ENCODE measurements at places on chromosomes 1 and 21. TPM values are rescaled to one million over a fixed set of nuclear protein-coding genes. Genes with fewer than 3 reads are reported as not detected.
A peak's percentile ranks its signal among the peaks of the same experiment; 100 is the strongest.

- no peak overlapping the region for H3K27ac ChIP-seq
- no peaks in the 10 kb centered on the region for H3K4me1 ChIP-seq
- no peak overlapping the region for H3K4me3 ChIP-seq
- no peak for DNase-seq
- H3K36me3 ChIP-seq = no peaks in the 10 kb centered on the region
These were observed 73.7 kb upstream of the ZC3H12A start for GRCh38 chr1:37400466-37401225.

DNA sequence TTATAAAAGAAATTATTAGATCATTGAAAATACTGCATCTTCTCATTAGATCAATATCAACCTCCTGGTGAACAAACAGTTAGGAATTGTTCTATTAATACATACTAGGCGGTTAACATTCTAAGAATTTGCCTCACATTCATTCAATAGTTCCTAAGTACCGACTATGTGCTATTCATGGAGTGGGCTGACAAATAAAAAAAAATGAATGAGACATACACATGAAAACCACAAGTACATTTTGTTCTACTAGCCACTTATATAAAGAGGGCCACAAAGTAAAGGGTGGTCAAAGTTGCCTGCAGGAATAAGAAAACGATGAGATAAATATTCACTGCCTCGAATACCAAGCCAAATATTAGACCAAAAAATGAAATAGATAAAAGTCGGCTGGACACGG lies 294.4 kb downstream of the SDCCAG8 start:
- H3K27ac ChIP-seq = no peak overlapping the region
- no peak for DNase-seq
- H3K4me3 ChIP-seq = no peak overlapping the region
- no peaks in the 10 kb centered on the region for H3K27me3 ChIP-seq

DNA sequence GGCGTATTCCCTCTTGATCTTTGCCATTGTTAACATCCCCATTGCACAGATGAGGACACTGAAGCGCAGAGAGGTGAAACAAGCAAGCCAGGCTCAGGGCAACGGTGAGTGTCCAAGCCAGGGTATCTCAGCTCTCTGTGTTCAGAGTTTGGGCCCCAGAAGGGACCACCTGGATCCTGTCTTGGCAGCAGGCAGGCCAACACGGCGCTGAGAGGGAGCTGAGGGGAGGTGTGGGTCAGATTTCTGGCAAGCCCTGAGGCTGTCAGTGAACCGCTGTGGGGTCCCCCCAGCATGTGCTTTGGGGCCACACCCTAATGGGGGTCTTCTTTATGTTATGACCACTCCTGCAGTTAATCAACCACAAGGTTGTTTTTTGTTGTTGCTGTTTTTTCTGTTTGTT lies 23.1 kb downstream of the NEK2 start:
- H3K27ac ChIP-seq = no peak overlapping the region
- no peak for DNase-seq
- H3K36me3 ChIP-seq = no peaks in the 10 kb centered on the region

The KRTAP11-1 gene
- total RNA-seq = not detected

The WNT2B gene
- total RNA-seq = 3.2 TPM

The CRB1 gene
- 1.0 TPM for total RNA-seq

DNA sequence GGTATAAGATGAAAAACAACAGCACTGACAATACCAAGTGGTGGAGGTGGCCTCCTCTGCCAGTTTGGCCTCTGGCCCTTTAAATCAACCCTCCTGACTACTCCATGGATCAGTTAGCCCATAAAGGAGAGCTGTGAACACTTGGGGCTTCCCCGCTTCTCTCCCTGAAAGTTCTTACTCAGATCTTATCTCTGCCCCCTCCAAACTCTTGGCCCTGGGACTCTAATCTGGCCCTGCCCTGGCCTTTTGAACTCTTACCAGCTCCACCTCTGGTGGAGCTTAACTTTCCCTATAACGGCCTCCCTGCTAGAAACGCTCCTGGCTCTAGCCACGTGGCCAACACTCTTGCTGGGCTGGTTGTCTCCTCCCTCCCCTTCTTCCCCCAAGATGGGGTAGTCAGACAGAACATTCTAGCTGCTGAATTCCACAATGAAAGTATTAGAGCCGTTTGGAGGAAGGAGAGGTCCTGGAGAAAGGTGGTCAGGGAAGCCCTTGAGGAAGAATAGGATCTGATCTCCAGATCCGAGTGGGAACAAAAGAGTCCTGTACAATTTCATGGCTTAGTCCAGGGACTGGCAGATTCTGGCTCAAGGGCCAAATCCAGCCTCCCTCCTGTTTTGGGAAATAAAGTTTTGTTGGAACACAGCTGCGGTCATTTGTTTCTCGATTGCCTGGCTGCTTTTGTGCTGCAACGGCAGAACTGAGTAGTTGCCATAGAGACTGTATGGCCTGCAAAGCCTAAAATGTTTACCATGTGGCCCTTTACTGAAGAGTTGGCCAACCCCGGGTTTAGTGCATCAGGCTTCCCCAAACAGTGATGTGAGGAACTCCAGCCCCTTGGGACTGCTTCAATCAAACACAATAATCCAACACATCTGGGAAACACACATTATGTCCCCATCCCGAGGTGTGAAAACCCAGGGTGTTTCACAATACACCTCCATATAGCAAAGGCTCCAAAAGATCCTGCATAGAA lies 9.5 kb upstream of the PIGR start:
- no peak for DNase-seq
- no peaks in the 10 kb centered on the region for H3K36me3 ChIP-seq
- H3K27me3 ChIP-seq = no peaks in the 10 kb centered on the region
- H3K27ac ChIP-seq = no peak overlapping the region
- no peak overlapping the region for H3K4me3 ChIP-seq
- no peaks in the 10 kb centered on the region for H3K4me1 ChIP-seq

- H3K27me3 ChIP-seq = no peaks in the 10 kb centered on the region
- H3K4me1 ChIP-seq = no peaks in the 10 kb centered on the region
- H3K4me3 ChIP-seq = no peak overlapping the region
- H3K27ac ChIP-seq = no peak overlapping the region
These were observed 214.5 kb upstream of the UBE2U start for GRCh38 chr1:63988941-63989340.

- no peak overlapping the region for H3K27ac ChIP-seq
- H3K4me1 ChIP-seq = no peaks in the 10 kb centered on the region
- no peak for DNase-seq
- H3K36me3 ChIP-seq = no peaks in the 10 kb centered on the region
These were observed 11.6 kb upstream of the POFUT2 start for GRCh38 chr21:45299026-45299863.

The SSU72 gene
- 203 TPM for total RNA-seq

The MAGOH gene
- 36.1 TPM for total RNA-seq

The DMBX1 gene
- total RNA-seq = not detected

- no peaks in the 10 kb centered on the region for H3K4me1 ChIP-seq
- no peak overlapping the region for H3K4me3 ChIP-seq
- H3K36me3 ChIP-seq = no peaks in the 10 kb centered on the region
- no peaks in the 10 kb centered on the region for H3K27me3 ChIP-seq
- no peak overlapping the region for H3K27ac ChIP-seq
These were observed 293.5 kb downstream of the MRPL39 start for GRCh38 chr21:25313829-25314228.

- H3K36me3 ChIP-seq = no peaks in the 10 kb centered on the region
- no peak for DNase-seq
- no peaks in the 10 kb centered on the region for H3K4me1 ChIP-seq
- H3K27ac ChIP-seq = no peak overlapping the region
These were observed 10.0 kb downstream of the NHLH2 start for GRCh38 chr1:115830963-115831362.

The C1orf94 gene
- total RNA-seq = not detected

DNA sequence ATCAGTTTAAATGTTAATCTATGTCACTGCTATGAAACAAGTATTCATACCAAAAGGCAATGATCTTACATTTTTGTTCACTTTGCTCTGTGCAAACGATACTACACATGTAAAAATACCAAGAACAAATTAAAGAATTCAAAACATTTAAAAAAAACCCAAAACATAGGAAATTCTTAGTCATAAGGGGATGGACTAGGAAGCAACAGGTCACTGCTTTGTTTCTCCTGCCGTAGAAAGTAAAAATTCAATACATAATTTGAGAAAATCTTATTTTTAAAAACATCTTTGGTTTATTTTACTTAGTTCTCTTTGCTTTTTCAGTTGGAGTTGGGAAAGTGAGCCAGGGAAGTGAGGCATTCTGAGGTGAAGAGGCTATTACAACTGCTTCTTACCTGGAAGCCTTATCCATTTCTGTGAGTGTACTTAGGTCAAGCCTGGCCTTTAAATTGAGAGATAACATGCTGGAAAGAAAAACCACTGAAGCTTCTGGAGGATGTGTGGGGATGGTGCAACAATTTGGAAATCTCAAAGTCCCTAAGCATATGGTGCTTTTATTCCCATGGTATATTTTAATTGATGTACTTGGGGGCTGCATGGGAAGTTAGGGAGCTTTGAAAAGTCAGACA lies 183.5 kb downstream of the CDC42BPA start:
- no peak for DNase-seq
- H3K4me1 ChIP-seq = no peaks in the 10 kb centered on the region
- no peaks in the 10 kb centered on the region for H3K27me3 ChIP-seq
- no peak overlapping the region for H3K27ac ChIP-seq
- no peak overlapping the region for H3K4me3 ChIP-seq

GRCh38 chr1:11736746-11737639 lies 1.1 kb downstream of the AGTRAP start:
- peak; percentile 78 for DNase-seq
- H3K27ac ChIP-seq = peak overlapping the region; percentile 95
- H3K36me3 ChIP-seq = no peaks in the 10 kb centered on the region
- H3K4me3 ChIP-seq = peak overlapping the region; percentile 72
- H3K4me1 ChIP-seq = peaks cover 29% of the 10 kb centered on the region
- H3K27me3 ChIP-seq = no peaks in the 10 kb centered on the region

DNA sequence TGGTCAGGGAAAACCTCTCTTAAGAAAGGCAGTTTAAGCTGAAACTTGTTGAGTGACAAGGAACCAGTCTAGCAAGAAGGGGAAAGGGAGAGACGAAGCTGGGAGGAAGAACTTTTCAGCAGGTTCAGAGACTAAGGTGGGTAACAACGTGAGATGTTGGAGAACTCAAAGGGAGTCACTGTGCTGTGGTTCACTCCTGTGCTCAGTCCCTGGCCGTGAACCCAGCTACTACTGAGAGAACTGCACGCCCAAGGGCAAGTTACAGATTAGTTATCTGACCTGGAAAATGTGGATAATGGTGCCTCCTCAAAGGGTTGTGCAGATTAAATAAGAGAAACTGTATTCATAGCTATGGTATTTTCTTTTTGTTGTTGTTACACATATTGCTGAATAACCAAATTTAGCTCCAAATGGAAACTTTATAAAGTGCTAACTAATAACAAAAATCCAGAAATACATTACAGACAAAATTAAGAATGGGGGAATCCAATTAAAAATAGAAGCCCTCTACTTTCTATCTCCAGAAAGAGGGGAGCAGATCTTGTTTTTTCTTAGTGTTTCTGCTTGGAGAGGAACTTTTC lies 2.9 kb downstream of the ZBTB40 start:
- H3K4me1 ChIP-seq = no peaks in the 10 kb centered on the region
- no peaks in the 10 kb centered on the region for H3K36me3 ChIP-seq
- no peak overlapping the region for H3K27ac ChIP-seq
- H3K27me3 ChIP-seq = no peaks in the 10 kb centered on the region

DNA sequence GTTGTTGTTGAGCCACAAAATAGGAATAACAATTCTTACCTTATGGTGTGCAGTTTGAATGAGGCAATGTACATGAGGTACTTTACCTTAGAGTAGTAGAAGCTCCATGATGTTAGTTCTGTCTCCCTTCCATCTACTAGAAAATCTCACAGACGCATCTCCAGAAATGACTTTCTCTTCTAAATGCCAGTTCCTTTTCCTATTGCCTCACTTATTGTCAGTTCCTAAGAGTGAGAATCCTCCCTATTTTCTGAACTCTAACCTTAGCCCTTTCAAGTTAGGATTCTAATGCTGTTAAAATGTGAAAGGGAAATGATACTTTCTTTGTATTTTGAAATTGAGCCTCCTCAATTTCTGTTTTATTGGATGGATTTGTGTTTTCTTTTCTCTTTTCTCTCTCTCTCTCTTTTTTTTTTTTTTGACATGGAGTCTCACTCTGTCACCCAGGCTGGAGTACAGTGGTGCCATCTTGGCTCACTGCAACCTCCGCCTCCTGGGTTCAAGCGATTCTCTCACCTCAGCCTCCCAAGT lies 18.6 kb upstream of the MAPKAPK2 start:
- H3K4me1 ChIP-seq = no peaks in the 10 kb centered on the region
- H3K36me3 ChIP-seq = no peaks in the 10 kb centered on the region
- no peak overlapping the region for H3K4me3 ChIP-seq
- H3K27me3 ChIP-seq = peaks cover 2% of the 10 kb centered on the region

- no peaks in the 10 kb centered on the region for H3K36me3 ChIP-seq
- DNase-seq = peak; percentile 61
- peak overlapping the region; percentile 49 for H3K27ac ChIP-seq
- peaks cover 7% of the 10 kb centered on the region for H3K27me3 ChIP-seq
These were observed 180.0 kb downstream of the ETS2 start for GRCh38 chr21:38985568-38986378.

All from prostate gland (tissue), 2 donors.